ENCODE measurements at places on chromosomes 13 and 19. TPM values are rescaled to one million over a fixed set of nuclear protein-coding genes. Genes with fewer than 3 reads are reported as not detected.
A peak's percentile ranks its signal among the peaks of the same experiment; 100 is the strongest.

DNA sequence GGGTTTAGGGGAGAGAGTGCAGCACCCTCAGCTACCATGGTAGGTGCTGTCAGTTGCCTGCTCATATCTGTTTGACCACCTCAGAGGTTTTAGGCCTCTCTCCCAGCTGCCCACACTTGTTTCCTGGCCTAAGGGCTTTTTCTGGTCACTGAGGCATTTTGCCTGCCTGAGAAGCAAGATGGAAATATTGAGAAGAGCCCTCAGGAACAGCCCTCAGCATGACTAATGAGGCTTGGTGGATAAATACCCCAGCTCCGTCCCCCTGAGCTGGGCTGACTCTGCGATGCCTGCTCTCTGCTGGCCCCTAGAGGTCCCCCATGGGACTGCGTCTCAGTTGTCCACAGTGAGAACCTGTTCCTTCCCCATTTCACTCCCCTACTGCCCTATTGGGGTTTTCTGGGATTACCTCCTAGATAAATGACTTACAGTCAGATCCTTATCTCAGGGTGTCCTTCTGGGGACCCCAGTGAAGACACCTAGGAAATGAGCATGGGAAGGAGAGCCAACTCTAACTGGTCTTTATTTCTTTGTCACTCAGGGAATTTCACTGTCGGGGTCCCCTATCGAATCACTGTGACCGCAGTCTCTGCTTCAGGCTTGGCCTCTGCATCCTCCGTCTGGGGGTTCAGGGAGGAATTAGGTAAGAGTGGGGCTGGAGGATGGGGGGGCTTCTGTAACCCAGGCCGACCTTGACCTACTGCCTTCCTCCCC is 13.3 kb downstream of the PALM3 start:
- DNase-seq, result peak; percentile 85

- peak; percentile 98 for DNase-seq
These were observed 3.6 kb downstream of the PRMT1 start for GRCh38 chr19:49680421-49681351.

- peak; percentile 96 for DNase-seq
These were observed at the start of gene SPRY2 for GRCh38 chr13:80341101-80341755. Gene SPRY2, minus strand, starts transcription at chr13:80341126. Its CDS starts 3,421 bp downstream, at chr13:80337705.

DNA sequence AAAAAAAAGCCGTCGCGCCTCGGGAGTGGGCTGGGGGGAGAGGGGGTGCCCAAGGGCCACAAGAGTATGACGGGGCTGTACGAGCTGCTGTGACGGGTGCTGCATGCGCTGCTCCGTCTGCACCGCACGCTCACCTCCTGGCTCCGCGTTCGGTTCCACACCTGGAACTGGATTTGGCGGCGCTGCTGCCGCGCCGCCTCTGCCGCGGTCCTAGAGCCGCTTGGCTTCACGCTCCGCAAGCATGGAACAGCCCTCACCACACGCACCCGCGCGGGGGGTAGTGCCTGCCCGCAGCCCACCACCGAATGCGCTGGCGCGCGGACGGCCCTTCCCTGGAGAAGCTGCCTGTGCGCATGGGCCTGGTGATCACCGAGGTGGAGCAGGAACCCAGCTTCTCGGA is 18.8 kb downstream of the C1QTNF9 start:
- DNase-seq, result no peak

- no peak for DNase-seq
These were observed 25.0 kb upstream of the VWA8 start for GRCh38 chr13:41985788-41986508.

The PRKCG gene
- 8.8 TPM for total RNA-seq

- DNase-seq, result no peak
These were observed 95.4 kb downstream of the CYSLTR2 start for GRCh38 chr13:48749144-48749543.

DNA sequence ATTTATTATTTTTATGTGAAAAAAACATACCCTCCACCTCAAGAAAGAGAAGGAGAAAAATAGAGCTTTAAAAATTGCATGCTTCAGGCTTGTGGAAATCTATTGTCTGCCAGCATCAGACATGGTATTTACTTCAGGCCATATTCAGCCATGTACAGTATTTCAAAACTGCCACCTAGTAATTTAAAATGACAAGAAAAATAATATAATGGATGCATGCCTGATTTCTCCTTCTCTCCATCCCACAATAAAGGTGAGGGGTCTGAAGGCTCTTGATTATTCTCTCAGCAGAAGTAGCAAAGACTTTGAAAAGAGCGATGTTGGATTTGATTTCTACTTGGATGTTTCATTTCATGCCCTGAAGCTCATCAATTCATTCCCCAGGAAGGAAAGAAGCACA is 250.7 kb downstream of the TBC1D4 start:
- DNase-seq, result no peak

DNA sequence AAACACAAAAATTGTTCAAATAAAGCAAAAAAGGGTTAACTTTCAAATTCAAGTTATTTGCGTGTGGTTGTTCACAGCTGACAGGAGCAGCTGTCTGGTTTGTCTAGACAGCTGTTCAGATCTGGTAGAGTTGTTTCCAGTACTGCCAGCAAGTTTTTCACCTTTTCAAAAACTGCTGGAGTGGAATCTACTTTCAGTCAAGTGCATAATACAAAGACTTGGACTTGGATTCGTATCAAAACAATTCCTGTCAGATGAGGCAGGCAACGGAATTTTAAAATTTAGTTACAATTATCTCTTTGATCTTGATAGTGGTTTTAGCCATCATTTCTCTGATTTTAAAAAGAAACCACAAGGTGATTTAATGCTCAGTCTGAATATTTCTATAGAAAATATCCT is 51.7 kb upstream of the EEF1AKMT1 start:
- DNase-seq, result no peak

- no peak for DNase-seq
These were observed 18.4 kb upstream of the GAS6 start for GRCh38 chr13:113882267-113882630.

The ERICH4 gene
- total RNA-seq, result not detected

The ZNF302 gene
- 23.3 TPM for total RNA-seq

The MBOAT7 gene
- 103 TPM for total RNA-seq

DNA sequence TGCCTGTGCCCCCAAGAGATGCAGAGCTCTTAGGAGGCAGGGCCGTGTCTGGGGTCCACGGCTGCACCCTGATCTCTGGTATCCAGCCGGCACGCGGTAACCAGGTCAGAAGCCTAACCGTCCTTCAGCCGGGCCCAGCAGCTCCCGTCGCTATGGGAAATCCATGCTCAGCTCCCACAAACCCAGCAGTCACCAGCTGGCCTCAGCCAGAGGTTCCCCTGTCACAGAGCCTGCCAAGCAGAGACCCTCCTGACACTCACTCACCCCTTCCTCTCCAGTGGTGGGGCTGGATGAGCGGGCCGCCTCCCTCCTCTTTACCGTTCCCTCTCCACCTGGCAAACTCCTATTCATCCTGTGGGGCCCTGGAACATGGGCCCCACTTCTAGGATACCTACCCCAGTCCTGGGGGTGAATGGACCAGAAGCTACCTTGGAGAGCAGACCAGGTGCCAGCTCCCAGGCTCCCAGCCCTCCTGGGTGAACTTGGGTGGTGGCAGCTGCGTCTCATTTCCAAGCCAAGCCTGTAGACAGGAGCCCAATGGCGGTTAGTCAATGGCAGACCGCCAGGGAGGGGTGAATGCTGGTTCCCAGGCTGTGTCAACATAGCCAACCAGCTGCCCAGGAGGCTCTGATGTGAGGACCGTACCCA is 21.4 kb upstream of the TCF3 start:
- peak; percentile 33 for DNase-seq

The FCAR gene
- total RNA-seq, result not detected

DNA sequence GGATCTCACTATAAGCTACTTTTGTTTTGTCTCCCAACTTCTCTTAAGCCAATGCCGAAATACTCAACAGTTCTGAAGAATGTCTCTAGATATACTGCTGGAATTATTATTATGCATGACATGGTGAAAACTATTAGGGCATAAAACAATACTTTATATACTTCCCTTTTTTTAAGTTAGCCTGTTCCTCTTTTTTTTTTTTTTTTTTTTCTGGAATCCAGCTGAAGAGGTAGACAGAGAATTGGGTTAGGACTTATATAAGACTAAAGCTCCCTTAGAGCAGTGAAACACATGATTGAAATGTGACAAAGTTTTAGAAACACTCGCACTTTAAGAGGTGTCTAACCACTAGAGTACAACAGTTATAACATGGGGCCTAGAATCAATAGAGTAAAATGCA is 850.9 kb upstream of the PCDH9 start:
- no peak for DNase-seq

The ZNF90 gene
- 80.1 TPM for total RNA-seq

DNA sequence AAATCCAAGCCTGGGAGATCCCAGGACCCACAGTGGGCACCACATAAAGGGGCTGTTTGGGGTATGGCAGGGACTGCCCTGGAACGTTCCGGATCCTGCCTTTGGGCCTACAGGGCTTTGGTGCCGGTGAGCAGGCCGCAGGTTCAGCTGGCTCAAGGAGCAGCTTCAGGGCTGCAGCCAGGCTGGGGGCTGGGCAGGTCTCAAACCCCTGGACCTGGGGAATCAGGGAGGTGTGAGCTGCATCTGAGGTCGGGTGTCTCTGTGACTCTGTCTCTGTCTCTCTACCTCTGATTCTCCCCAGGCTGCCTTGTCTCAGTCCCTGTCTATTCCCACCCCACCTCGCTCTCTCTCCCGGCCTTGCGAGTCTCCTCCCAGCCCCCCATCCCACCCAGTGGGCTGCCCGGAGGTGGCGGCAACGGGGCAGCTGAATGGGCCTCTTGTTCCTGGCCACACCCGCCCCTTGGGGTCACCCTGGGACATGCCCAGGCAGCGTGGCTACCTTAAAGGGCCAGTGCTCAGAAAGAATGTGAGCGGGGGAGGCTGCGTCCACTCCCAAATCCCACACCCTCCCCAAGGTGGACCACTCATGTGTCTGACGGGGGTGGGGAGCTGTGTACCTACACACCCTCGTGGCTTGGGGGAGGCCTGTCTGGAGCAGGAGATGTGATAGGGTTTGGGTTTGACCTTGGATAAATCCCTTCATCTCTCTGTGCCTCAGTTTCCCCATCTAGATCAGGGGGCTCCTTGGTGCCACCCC is 31.1 kb downstream of the NFIC start:
- peak; percentile 61 for DNase-seq

DNA sequence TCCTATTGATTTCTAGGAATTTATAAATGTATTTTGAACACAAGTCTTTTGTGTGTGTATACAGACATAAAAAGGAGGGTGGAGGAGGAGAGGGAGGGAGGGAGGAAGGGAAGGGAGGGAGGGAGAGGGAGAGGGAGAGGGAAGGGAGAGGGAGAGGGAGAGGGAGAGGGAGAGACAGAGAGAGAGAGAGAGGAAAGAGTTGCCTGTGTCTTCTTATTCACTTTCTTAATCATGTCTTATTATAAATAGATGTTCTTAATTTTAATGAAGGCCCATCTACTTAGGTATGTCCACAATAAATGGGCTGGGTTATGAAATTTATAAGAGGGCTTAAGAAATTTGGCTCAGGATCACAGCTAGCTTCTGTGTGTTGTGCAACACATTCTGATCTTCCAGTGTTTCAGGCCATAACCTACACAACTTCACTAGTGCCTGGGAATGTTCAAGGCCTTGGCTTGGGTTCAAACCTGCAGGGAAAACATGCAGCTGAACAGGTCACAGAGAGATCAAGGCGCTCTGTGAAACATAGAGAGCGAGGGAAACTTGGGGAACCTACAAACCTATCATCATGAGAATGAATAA is 39.3 kb downstream of the ZNF45 start:
- no peak for DNase-seq

DNA sequence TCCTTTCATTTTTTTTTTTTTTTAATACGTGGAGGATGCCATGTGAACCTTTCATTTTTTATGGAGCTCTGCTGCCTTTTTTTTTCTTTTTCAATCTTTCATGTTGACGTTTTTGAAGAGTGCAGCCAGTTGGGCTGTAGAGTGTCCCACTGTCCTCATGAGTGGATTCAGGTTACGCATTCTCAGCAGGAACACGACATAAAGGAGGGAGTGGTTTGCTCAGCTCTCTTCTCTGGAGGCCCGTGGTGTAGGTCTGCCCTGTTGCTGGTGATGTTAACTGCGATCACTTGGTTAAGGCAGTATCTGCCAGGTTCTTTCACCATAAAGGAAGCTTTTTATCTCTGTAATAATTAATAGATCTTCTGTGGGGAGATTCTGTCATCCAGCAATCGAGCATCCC is 26.7 kb upstream of the CACNG8 start:
- no peak for DNase-seq

DNA sequence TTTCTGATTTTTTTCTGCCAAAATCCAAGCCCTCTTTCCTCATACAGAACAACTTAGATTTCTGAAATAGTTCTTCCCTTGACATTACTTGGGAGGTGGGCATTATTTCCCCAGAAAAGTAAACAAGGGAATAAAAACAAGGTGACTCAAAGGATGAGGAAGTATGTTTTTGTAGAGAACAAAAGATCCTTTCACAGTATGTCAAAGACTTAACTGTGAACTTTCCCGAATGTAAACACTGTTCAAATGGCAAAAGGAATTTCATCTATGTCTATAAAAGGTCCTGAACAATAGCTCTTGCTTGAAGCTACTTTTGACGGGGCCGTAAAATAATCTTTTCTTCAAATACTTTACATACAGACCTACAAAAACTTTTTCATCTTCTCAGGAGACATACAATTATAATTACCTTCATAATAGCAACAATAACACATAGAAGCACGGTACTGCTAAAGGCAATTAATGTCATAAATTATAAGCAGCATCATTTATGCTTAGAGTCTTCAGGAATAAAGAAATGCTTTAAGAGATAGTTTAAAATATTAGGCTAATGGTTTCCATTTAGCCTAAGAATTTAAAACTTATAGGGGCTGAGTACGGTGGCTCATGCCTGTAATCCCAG is 191.1 kb downstream of the RGCC start:
- no peak for DNase-seq

GRCh38 chr19:55526216-55527196 is 10.4 kb downstream of the SBK2 start:
- DNase-seq, result no peak

GRCh38 chr19:54389553-54389952 is 24.8 kb upstream of the LAIR1 start:
- no peak for DNase-seq

DNA sequence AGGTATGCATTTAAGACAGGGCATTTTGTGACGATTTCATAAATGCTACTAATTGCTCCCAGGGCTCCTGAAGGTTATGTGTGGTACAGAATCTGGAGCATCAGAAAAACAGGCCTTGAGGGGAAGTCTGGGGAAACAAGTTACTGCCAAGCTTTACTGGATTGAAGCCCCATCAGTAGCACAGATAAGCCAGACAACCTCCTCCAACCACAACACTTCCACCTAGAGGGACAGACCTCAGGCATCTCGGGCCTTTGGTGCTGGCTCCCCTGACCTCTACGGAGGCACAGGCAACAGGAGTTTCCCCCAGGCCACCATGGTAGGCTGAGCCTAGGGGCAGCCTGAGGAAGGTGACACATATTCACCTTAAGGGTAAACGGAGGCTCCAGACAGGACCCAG is 54.1 kb downstream of the ABCC4 start:
- no peak for DNase-seq

- no peak for DNase-seq
These were observed 18.2 kb upstream of the FFAR2 start for GRCh38 chr19:35429698-35430408.

The SMARCA4 gene
- total RNA-seq, result 245 TPM

- DNase-seq, result no peak
These were observed 135.3 kb upstream of the TMTC4 start for GRCh38 chr13:100809856-100810255.

Measured in H9 (cell line).